ENCODE measurements at places on chromosomes 12 and 14. TPM values are rescaled to one million over a fixed set of nuclear protein-coding genes. Genes with fewer than 3 reads are reported as not detected.

DNA sequence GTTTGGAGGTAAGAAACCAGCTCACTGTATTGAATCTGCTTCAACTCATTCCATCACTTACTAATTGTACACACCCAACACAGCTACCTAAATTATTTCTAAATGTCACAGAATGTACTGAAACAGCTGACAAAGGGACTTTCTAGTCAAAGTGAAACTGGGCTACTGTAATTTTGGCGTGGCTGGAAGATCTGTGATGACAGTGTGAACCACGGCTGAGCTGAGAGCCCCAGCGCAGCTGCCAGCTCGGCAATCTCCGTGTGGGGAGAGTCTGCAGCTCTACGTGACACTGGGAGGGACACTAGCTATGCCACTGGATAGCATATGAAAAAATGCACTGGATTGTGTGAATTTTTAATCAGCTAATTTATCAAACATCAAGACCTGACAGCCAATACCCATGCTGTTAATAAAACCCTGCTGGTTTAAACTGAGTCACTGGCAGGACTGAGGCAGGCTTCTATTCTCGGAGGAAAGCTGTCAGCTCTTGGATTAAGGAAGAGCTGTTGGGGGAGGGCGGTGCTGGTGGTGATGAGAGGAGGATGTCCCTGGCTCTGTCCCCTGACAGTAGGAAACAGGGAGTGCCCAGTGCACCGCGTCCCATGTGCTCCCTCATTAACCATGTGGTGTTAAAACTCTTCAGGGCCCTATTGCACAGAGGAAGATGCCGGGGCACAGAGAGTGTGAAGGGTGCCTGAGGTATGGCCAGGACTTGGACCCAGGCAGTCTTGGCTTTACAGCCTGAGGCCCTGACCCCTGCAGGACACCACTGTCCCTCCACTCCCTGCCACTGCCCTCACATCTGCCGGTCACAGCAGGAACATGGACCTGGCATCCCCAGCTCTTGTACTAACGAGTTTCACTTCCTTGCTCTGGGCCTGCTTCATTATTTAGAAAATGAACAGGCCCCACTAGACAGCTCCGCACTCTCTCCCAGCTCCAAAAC lies 13.3 kb downstream of the SLC15A4 start:
- no peak for DNase-seq

- DNase-seq = no peak
These were observed 68.6 kb downstream of the ACSS3 start for GRCh38 chr12:81146228-81147225.

DNA sequence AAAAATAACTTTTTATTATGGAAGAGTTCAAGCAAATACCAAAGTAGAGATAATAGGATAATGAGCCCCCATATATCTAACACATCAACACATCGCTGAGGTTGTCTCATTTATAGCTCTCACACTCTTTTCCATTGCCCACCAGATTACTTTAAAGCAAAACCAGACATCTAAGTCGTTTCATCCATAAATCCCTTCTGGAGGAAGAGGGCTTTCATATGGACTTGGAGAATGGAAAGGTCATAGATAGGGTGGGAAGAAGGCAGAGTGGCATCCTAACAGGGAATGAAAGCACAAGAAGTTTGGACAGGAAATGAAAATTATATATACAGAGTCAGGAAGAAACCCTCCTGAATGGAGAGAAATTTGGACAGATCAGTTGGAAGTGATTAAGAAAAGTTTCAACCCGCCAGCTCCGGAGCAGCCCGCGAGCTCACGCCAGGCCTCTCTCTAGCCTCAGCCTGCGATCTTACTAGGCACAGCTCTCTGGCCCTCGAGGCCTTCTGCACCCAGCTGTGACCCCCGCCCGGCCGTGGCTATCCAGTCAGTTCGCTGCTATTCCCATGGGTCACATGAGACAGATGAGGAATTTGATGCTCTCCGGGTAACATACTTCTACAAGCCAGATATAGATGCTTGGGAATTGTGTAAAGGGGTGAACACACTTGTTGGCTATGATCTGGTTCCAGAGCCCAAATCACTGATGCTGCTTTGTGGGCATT lies 48.4 kb upstream of the NID2 start:
- DNase-seq = no peak

DNA sequence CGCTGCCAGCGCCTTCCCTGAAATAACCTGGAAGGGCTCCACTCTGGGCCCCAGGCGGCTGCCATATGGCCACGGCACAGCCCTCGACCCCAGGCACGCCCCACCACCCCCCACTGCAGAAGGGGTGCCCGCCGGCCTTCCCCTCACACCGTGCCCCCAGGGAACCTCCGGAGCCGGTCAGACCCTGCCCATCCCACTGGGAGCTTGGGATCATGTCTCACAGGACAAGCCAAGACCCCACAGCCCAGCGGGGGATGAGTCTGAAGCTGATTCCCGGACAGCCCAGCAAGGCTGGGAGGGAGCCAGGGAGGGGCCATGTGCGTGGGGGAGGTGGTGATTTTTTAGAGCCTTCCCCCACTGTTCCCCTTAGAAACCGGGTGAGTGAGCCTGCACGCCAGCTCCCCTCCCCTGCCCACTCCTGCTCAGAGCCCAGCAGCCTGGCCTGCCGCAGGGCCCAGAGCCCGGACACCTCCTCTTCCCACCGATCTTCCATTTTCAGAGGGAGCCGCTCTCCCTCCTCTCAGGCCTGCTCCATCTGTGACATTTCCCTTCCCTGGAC lies 1.4 kb downstream of the RIMBP2 start:
- DNase-seq = peak; percentile 14

DNA sequence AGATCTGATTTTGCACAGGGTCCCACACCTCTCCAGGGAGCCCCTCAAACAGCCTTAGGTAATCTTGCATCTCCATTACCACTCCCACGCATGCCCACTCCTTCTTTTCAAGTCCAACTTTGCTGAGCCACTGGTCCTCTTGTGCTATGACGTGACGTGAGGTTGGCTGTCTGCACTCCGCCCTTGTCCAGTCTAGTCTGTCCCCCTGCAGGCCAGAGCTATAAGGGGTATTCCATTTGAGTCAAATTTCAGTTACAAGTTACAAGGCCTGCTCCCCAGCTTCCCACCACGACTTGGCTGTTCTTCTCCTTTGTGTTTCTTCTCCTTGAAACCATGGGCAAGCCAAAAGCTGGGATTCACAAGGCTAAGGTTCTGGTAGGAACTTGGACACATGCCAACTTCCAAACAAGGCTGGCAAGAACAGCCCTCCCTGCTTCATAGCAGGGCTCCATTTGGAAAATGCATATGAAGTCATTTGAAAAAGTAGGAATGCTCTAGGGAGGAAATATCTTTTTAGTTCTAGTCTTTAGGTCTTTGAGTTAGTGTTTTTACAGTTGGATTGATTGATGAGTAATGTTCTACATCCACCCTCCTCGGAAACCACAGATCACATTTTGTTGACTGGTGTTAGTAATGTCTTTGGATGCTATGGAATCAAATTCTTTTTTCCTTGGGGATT lies 49.1 kb downstream of the KCNA1 start:
- no peak for DNase-seq

DNA sequence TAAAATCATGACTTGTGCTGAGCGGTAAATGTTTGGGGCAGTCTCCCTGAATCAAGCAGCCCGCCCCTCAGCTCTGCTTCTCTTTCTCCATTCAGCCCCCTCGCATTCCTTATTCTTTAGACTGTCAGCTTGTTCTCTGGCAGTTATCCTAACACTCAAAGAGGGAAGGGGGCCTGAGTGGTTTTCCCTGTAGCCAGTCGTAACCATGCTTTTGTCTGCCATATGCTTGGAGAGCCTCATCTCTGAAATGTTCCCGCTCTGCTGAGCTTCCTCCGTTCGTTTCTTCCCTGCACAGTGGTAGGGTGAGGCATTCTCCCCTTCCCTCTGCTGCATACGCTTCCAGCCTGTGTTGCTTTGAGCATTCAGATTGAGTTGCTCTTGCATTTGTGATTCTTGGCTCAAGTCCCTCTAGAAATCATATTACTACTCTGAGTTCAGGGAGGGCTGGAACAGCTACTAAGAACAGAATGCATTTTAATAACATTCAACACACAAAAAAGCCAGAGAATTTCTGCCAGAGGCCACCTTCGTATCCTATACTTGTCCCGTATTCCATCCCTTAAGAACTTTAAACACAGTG lies 119.7 kb downstream of the FBXL14 start:
- peak; percentile 54 for DNase-seq

GRCh38 chr12:115898670-115899069 lies 378.8 kb downstream of the MED13L start:
- DNase-seq = no peak

GRCh38 chr14:21721504-21721903 lies 47.9 kb upstream of the OR4E1 start:
- no peak for DNase-seq

DNA sequence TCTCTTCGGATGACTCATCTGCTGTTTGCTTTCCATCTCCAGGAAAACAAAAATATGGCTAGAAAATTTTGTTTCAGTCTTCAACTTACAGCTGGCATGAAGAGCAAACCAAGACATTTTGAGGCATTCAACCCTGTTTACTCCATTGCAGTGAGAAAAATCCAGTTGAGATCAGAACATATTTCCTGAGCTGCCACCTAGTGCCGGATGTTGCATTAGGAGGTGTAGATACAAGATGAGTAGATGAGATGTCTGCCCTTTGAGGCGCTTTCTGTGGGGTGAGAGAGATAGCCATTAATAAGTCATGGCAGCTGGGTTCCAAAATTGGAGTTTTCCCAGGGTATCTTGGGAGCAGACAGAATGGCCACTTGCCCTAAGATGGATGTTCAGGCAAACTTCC lies 171.1 kb downstream of the PRKCH start:
- DNase-seq = no peak

GRCh38 chr12:117098361-117099217 lies 627 bp downstream of the TESC start:
- no peak for DNase-seq

DNA sequence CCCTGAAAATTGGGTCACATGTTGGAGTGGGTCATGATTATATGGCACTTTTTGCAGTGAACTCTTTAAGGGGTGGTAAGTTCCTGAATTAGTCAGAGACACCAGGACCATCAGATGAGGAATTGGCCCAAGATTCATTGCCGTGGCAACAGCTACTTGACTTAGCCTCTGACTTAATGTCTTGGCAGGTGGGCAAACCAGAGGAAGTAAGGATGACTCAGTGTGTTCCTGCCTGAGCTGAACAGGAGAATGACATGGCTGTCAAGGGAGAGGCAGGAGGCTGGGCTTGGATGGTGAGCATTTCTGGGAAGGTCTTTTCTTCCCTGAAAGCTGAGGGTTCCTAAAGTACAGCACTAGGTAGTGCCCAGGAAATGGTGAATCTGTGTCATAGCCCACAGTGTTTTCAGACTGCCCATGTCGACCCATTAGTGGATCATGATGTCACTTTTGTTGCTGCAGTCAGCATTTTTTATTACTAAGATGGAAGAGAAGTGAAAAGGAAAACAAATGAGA lies 170.1 kb upstream of the PWP1 start:
- DNase-seq = no peak

DNA sequence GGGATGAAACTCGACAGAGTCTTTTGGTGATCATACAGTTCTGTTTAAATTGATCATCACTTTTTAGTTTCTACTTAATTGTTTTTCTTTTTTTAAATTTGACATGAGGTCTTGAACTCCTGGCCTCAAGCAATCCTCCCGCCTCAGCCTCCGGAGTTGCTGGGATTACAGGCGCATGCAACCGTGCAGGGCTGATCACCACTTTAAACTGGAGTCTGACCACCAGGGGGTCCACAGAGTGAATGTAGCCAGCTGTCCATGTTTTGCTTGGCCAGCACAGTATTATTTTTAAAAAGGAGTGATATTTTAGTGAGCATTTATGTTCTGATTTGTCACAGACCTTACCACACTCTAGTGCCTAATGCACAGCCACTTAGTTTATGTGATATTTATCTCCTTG lies 10.7 kb downstream of the DAAM1 start:
- DNase-seq = no peak

GRCh38 chr12:113766131-113766878 lies 199.8 kb downstream of the RBM19 start:
- peak; percentile 38 for DNase-seq

CCDC198 gene
- polyA plus RNA-seq = 392 TPM

NANOG gene
- polyA plus RNA-seq = 0.09 TPM

SLC8A3 gene
- 0.74 TPM for polyA plus RNA-seq

GYS2 gene
- polyA plus RNA-seq = 0.11 TPM

Data from renal pelvis (tissue), 12 donors.